MM.1S (cell line): ENCODE measurements at places on chromosomes 3 and 15.
A peak's percentile ranks its signal among the peaks of the same experiment; 100 is the strongest.

- peaks cover 6% of the 10 kb centered on the region; the same call in 1 of the 2 replicates for H3K4me1 ChIP-seq
- no peak overlapping the region for H3K27ac ChIP-seq
- H3K27me3 ChIP-seq, result no peaks in the 10 kb centered on the region
- H3K4me3 ChIP-seq, result no peak overlapping the region
Measured at GRCh38 chr15:75590239-75590638, 11.1 kb upstream of the PTPN9 start.

GRCh38 chr15:91289324-91289723, 189.3 kb downstream of the SV2B start:
- no peak for DNase-seq
- H3K4me3 ChIP-seq, result no peak overlapping the region
- H3K27ac ChIP-seq, result no peak overlapping the region
- no peaks in the 10 kb centered on the region for H3K36me3 ChIP-seq

DNA sequence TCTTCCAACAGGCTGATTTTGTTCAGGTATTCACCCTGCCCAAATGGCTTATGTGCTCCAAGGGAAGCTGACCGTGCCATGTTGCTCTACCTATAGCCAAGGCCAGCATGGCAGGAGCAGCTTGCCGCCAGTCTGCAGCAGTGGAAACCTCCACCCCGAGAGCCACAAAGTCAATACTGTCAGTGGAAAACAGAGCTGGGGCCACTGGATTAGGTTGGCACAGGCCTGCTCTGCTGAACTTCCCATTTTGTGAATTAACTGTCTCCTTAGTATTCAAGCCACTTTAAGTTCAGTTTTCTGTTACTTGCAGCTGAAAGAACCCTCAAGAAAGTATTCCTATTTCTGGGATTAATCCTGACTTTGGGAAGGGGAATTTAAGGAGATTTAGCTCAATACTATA, 63.8 kb upstream of the XCR1 start:
- DNase-seq, result no peak
- peaks cover 68% of the 10 kb centered on the region for H3K4me1 ChIP-seq
- no peaks in the 10 kb centered on the region for H3K36me3 ChIP-seq
- peak overlapping the region; percentile 89; the same call in 1 of the 2 replicates for H3K27ac ChIP-seq
- no peak overlapping the region for H3K4me3 ChIP-seq

DNA sequence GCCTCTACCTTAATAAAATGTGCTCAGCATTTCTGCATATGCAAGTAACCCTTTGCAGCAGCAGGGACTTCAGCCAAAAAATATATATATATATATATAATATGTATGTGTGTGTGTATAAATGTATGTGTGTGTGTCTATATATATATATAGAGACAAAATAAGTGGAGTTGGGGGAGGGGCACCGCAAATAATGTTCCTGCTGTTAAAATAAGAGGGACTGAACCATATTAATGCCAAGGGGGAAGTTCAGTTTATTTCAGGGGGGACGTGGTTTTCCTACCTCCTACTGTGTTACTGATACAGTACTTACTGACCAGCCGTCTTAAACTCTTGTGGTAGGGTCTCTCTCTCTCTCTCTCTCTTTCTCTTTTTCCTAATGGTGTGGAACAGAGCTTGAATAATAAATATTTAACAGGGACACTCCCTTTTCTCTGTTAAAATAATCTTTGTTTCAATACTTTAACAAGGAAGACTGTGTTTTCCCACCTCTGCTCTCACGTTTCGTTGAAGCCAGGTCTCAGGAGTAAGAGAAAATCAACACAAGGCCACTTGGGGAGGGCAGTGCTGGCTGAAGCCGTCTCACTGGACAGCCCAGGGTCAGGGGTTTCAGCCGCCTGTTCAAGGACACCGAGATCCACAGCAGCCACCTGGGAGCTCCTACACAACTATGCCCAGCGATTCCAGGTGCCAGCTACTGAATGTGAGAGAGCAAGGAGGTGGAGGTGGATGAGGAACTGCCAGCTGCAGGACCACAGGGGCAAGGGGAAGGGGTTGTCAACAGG, 42.8 kb upstream of the ADAMTSL3 start:
- DNase-seq, result no peak
- H3K27me3 ChIP-seq, result no peaks in the 10 kb centered on the region
- H3K27ac ChIP-seq, result no peak overlapping the region
- no peak overlapping the region for H3K4me3 ChIP-seq
- no peaks in the 10 kb centered on the region for H3K4me1 ChIP-seq

DNA sequence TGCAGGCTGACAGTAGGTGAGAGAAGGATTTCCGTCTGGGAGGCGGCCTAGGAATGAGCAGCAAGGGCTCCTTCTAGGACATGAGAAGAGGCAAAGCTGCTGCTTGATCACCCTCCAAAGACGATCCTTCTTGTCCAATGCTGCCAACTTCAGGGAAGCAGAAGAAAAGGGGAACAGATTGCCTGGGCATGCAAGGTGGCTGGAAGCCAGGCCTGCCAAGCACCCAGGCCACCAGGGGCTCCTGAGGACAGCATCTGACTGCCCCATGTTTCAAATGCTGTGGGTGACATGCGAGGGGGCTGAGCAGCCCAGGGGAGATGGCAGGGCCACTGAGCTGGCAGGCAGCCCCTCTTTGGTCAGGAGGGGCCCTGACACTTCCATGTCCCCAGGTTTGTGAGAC, 3.3 kb upstream of the GRIP2 start:
- no peak overlapping the region for H3K4me3 ChIP-seq
- DNase-seq, result no peak
- H3K36me3 ChIP-seq, result no peaks in the 10 kb centered on the region
- H3K4me1 ChIP-seq, result no peaks in the 10 kb centered on the region
- peaks cover 50% of the 10 kb centered on the region for H3K27me3 ChIP-seq
- no peak overlapping the region for H3K27ac ChIP-seq

DNA sequence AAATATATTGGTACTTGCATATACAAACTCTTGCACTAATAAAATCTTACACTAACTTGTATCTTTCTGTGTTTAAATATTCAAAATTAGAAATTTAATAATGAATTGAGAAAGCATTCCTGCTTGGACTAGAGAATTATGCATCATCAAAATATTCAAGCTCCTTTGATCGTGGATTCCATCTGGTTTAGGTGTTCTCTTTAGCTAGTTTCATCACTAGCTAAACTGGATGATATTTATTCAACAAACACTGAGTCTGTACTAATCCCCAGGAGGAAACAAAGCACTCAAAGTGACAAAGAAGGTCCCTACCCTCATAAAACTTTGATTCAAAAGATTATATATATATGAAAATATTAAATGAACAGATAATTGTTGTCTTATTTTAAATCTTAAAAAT, 1360.9 kb upstream of the ALCAM start:
- H3K36me3 ChIP-seq, result no peaks in the 10 kb centered on the region
- no peaks in the 10 kb centered on the region for H3K4me1 ChIP-seq
- no peak overlapping the region for H3K27ac ChIP-seq
- H3K4me3 ChIP-seq, result no peak overlapping the region
- no peak for DNase-seq

- DNase-seq, result no peak
- H3K4me1 ChIP-seq, result no peaks in the 10 kb centered on the region
- H3K27me3 ChIP-seq, result no peaks in the 10 kb centered on the region
- no peak overlapping the region for H3K27ac ChIP-seq
- H3K4me3 ChIP-seq, result no peak overlapping the region
- H3K36me3 ChIP-seq, result no peaks in the 10 kb centered on the region
Measured at GRCh38 chr3:131914090-131914691, 120.6 kb downstream of the CPNE4 start.

- H3K36me3 ChIP-seq, result no peaks in the 10 kb centered on the region
- H3K4me3 ChIP-seq, result no peak overlapping the region
Measured at GRCh38 chr15:70956201-70956995, 63.8 kb downstream of the LRRC49 start.

DNA sequence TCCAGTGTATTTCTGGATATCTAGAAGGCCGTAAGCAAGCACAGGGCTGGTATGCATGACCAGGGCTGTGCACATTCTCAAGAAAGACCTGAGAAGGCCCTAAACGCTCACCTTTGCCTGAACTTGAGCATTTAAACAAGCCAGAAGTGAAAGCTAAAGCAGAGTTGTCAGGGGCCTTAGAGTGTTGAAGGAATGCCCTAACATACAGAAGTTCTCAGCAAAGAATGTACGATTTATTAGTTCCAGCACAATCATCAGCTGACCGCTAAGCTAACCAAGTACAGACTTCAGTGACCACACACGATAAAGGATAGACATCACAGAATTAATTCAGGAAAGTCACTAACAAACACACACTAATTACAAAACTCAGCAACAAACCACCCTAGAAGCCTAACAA, 8.7 kb downstream of the HLTF start:
- DNase-seq, result no peak
- no peaks in the 10 kb centered on the region for H3K27me3 ChIP-seq
- H3K4me1 ChIP-seq, result no peaks in the 10 kb centered on the region
- H3K36me3 ChIP-seq, result no peaks in the 10 kb centered on the region
- no peak overlapping the region for H3K4me3 ChIP-seq

DNA sequence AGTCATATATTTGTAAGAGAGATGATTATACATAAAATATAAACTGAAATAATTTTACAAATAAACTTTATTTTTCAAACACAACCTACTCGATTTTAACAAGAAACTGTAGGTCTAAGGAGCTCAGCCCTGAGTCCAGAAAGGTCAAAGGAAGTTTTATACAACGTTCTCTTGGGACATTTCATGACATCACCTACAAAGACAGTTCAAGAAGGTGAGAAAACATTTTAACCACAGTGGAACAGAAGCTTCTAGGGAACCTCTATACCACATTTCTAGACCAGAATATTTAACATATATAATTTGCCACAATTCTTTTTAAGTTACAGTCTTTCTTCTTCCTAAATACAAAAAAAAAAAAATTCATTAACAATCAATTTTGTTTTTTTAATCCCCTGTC, 40.1 kb downstream of the CBLB start:
- no peaks in the 10 kb centered on the region for H3K27me3 ChIP-seq
- H3K36me3 ChIP-seq, result no peaks in the 10 kb centered on the region
- H3K27ac ChIP-seq, result no peak overlapping the region
- DNase-seq, result no peak
- H3K4me3 ChIP-seq, result no peak overlapping the region

DNA sequence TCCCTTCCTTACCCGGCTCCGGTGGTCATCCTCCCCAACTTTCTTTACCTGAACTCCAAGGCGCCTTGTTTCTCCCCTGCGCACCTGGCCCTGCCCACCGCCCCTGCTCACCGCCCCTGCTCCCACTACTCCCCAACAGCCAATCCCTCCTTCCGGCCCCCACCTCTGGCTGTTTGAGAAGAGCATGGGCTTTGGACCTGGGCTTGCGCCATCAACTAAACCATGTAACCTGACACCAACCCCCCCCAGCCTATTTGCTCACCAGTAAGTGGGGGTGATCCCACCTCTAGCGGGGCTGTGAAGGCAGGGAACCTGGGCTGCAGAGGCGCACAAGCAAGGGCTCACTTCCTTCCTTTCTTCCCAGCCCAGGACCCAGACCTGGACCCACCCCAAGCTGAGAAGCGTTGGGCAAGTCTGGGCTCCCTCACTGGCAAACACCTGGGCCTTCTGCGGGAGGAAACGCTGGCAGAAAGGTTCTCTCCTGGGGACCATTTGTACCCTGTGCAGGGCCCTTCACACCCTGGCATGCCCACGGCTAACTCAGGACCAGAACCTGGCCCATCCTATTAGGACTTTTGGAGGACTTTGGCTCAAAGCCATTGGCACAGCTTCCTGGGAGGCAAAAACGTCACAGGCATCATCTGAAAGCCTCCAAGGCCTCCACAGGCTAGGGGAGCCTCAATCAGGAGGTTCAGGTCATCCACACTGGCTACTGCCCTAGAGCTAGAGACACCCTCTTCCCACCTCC, at the start of gene PLXNB1:
TSS of gene PLXNB1 (minus strand) at position 127 of the 748 bp plus-strand sequence. CDS start 5,475 bp downstream, outside the sequence.
- H3K4me3 ChIP-seq, result peak within 1 kb of the TSS; percentile 67
- DNase-seq, result no peak
- H3K4me1 ChIP-seq, result no peaks in the 10 kb centered on the region
- H3K36me3 ChIP-seq, result no peaks in the 10 kb centered on the region
- peaks cover 18% of the 10 kb centered on the region for H3K27me3 ChIP-seq

GRCh38 chr3:177589911-177590381, 392.7 kb upstream of the TBL1XR1 start:
- no peaks in the 10 kb centered on the region for H3K36me3 ChIP-seq
- H3K4me3 ChIP-seq, result no peak overlapping the region
- no peak overlapping the region for H3K27ac ChIP-seq
- peaks cover 23% of the 10 kb centered on the region for H3K4me1 ChIP-seq

DNA sequence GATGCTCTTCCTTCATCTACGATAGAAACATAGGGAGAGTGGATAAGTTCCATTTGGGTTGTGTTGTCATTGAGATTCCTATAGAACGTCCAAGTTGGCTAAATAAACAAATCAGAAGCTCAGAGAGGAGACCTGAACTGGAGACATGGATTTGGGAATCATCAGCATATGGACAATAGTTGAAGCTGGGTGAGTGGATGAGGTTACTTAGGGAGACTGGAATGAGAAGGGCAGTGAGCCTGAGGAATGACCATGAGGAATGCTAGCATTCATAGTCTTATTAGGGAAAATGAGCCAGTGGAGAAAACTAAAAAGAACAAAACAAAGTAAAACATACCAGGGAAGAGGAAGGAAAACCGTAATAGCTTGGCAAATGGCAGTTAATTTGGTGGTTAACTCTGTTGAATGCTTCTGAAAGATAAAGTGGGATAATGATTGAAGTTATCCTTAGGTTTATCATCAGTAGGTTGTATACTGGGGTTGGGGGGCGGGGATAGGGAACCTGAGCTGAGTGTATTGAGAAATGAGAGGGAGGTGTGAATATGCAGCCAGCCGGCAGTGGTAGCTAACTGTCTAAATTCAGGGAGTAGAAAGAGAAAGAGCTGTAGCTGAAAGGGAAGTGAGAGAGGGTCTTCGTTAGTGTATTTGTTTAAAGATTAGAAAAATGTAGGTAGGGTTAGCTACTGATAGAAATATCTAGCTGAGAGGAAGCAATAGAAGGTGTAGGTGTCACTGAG, 74.6 kb downstream of the ARHGEF26 start:
- no peaks in the 10 kb centered on the region for H3K4me1 ChIP-seq
- no peak overlapping the region for H3K4me3 ChIP-seq
- H3K36me3 ChIP-seq, result no peaks in the 10 kb centered on the region
- no peaks in the 10 kb centered on the region for H3K27me3 ChIP-seq
- H3K27ac ChIP-seq, result no peak overlapping the region

- no peaks in the 10 kb centered on the region for H3K4me1 ChIP-seq
- DNase-seq, result no peak
- H3K36me3 ChIP-seq, result no peaks in the 10 kb centered on the region
- H3K27ac ChIP-seq, result no peak overlapping the region
- H3K27me3 ChIP-seq, result no peaks in the 10 kb centered on the region
Measured at GRCh38 chr3:109743981-109744380, 406.6 kb upstream of the DPPA4 start.
